ENCODE measurements at places on chromosomes 4 and X.

- no peak for DNase-seq
These were observed 162.5 kb downstream of the SHROOM3 start for GRCh38 chr4:76597423-76597979.

GRCh38 chr4:3261411-3262207 is 12.7 kb downstream of the MSANTD1 start:
- no peak for DNase-seq

DNA sequence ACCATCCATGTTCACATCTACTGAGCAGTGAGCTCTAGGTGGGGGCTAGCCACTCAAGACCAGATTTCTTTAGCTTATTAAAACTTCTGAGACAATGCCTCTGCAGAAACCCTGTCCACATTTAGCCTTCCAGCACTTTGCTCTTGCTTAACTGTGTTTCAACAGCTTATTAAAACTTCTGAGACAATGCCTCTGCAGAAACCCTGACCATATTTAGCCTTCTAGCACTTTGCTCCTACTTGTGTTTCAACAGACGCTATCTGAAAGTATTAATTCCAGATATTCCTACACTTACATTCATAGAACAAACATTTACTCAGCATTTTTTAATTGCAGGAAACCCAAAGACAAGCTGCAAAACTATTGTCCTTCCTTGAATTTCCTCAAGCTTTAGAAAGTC is 91.9 kb downstream of the SEL1L3 start:
- no peak for DNase-seq

DNA sequence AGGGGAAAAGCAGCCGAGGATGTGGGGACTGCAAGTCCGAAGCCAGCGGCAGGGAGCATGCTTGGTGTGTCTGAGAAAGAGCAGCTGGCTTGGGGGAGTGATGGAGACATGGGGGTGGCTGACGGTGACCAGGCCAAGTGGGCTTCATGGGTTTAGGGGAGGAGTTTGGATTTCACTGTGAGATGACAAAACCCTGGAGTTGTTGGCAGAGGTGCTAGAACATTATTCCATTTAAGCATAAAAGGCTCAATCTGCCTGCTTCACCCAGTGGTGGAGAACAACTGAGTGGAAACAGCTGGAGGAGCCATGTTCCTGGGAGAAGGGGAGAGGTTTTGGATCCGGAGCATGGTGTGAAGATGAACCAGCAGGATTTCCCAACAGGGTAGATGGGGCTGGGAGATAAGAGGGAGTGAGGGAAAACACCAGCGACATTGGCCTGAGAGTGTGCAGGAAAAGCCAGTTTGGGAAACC is 318.0 kb upstream of the TAPT1 start:
- no peak for DNase-seq

- no peak for DNase-seq
These were observed 1826.6 kb upstream of the AGA start for GRCh38 chr4:179268791-179269190.

GRCh38 chr4:6539009-6539764 is 35.8 kb upstream of the MAN2B2 start:
- no peak for DNase-seq

GRCh38 chr4:176230836-176231235 is 35.5 kb upstream of the SPATA4 start:
- no peak for DNase-seq

DNA sequence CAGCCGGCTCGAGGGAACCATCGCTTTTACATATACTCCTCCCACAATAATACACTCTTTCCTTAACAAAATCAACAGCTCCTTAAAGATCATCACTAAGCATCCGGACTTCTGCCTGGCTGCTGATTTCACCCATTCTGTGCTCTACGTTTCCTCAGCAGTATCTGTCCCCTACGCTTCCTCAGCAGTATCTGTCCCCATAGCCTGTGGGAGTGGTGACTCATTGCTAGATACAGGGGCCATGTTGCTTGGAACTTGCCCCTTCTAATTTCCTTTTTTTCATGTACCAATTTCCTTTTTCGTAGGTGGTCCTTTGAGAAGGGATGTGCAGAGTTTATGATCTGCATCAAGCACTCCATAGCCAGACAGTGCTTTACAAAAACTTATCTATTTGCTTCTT is 18.6 kb downstream of the MAP3K15 start:
- DNase-seq, result no peak

GRCh38 chr4:53026233-53026632 is 164.1 kb downstream of the RASL11B start:
- DNase-seq, result no peak

Measured in liver (tissue), 10 donors.